ENCODE measurements at places on chromosomes 12 and 14.

GRCh38 chr14:32256576-32256975, 53.5 kb upstream of the RNU6-8 start:
- DNase-seq: no peak

- DNase-seq: no peak
Measured at GRCh38 chr12:123453165-123453564, 4.8 kb upstream of the SNRNP35 start.

DNA sequence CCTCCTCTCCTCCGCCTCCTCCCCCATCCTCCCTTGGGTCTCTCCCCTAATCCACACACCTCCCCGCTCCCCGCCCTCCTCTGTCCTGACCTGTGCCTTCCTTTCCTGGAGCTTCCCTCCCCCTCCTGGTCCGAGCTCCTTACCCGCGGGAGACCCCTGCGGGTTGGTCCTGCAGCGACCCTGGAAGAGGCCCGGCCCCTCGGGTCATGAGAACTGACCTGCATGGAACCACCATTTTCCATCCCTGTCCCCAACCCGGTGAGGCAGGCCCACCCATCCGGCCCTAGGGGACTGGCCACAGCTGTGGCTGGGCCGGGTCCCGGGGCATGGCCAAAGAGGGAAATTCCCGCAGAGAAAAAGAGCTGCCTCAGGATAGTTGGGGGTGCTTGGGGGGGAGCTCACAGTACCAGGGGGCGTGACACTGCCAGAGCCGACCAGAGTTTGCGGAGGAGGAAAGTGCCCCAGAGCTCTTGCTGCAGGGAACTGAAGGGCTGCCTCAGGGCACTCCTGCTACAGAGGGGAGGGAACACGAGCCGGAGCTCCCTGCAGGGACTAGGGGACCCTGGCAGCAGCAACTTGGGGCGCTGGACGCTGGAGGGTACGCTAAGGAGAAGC, 613 bp downstream of the ARHGEF40 start:
- DNase-seq: no peak

GRCh38 chr12:59322473-59322872, 273.4 kb upstream of the SLC16A7 start:
- no peak for DNase-seq

GRCh38 chr14:64421166-64421565, 33.0 kb downstream of the MTHFD1 start:
- DNase-seq: no peak

DNA sequence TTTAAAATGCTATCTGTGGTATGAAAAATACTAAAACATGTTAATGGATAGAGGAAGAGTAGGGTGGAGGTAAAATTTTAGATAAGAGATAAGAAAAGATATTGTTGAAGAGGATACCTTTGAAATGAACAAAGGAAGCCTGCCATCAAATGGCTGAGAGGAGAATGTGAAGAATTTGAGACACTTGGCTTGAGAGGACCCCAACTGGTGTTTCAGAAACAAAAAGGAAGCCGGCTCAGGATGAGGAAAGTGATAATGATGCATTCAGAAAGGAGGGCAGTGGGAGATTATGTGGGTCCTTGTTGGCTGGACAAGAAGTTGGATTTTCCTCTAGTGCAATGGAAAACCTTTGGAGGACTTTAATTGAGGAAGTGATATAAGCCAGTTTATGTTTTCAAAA, 264.4 kb downstream of the DUSP6 start:
- no peak for DNase-seq

DNA sequence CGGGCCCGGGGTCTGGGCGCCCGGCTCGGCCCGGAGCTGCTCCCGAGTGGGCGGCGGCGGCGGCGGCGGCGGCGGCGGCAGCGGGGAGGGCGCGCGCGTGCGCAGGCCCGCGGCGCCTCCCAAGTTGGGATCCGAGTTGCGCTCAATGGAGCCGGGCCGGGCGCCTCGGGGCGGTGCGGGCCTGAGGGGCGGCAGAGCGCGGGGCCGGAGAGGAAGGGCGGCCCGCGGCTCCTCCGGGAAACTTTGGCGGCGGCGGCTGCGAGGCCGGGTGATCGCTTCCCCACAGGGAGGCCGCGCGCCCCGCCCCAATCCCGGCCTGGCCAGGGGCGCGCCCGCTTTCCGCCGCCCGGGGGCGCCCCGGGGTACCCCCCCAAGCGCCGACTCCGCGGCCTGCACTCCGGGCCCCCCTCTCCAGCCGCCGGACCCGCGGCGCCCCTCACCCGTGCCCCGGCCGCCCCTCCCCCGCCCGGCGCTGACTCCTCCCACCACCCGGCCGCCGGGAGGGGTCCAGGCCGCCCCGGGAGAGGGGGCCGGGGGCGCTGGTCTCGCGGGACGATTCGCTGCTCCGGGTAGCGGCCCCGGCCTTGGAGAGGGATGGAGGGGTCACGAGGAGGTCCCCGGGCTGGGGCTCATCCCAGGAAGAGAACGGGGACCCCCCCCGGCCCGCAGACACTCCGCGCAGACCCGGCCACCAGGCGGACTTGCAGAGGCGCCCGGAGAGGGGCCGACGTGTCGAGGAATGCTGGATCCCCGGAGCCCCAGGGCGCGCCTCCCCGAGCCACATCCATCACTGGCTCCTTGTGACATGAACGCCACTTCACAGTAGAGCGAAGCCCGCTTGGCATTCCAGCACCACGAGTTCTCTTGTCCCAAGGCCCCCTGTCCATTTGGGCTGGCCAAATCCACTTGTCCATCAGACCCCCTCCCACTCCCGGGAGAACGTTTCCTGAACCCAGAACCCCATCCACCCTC, at the start of gene RILPL1:
TSS of gene RILPL1 (minus strand) at position 48 of the 972 bp plus-strand sequence. CDS start 237 bp downstream, outside the sequence.
- no peak for DNase-seq

GRCh38 chr14:57736391-57736790, 129.5 kb downstream of the SLC35F4 start:
- no peak for DNase-seq

- no peak for DNase-seq
Measured at GRCh38 chr12:64318605-64319004, 72.0 kb downstream of the C12orf56 start.

All from tibial nerve (tissue), 4 donors.